WTC11 (cell line): ENCODE measurements at places on chromosomes 1 and 21. TPM values are rescaled to one million over a fixed set of nuclear protein-coding genes. Genes with fewer than 3 reads are reported as not detected.

The PDZK1 gene
- 0.57 to 0.77 TPM (median 0.57 TPM) in 3 replicates for total RNA-seq

The S100A7 gene
- not detected in 3 replicates for total RNA-seq

The ANKRD35 gene
- 2.7 to 3.2 TPM (median 2.9 TPM) in 3 replicates for total RNA-seq

The NUP210L gene
- total RNA-seq: 0.02 to 0.09 TPM in 2 of 3 replicates, not detected in the other

The CYP4A11 gene
- total RNA-seq: 0.11 to 0.53 TPM (median 0.23 TPM) in 3 replicates

The APCS gene
- 0.44 to 0.66 TPM (median 0.64 TPM) in 3 replicates for total RNA-seq

GRCh38 chr21:42512346-42513034 is 1.2 kb upstream of the SLC37A1 start:
- peaks cover 19% of the 10 kb centered on the region for H3K27me3 ChIP-seq
- H3K4me1 ChIP-seq: peaks cover 37% of the 10 kb centered on the region
- DNase-seq: no peak
- H3K27ac ChIP-seq: peak overlapping the region; percentile 62
- H3K4me3 ChIP-seq: peak overlapping the region; percentile 71; the same call in 1 of the 2 replicates

DNA sequence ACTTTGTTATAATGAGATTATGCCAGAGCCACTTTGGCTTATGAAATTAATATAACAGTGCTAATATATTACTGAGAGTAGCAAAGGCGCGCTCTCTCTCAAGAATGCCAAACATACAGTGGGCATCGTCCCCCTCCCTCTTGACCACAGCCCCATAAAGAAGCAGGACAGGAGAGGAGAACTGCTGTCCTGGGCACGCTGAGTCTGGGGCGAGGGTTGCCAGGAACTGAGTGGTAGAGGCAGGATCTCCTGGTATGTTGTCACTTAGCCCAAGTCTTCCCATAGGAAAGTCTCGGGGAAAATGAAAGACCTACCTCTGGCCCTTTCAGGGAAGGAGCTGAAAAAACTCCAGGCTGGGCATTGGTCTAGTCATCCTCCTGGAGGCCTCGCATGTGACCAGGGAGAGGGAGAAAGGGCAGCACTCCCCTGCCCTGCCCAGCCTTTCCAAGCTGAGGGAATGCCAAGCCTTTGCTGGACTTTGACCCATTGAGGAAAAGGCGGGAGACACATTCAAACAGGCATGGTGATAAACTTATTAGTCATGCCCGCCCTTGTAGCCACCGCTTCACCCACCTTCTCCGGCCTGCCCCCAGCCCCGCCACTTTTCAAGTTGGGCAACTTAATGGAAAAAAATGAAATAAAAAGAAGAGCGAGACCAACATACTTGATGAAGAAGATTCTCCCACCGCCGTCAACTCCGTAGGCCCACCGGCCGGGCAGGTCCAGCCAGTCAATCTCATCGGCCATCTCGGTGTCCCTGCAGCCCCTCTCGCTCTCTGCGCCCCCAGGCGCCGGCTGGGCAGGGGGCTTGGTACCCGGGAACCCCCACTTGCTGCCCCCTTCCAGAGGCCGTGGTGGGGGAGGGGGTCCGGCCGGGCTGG is 17.4 kb upstream of the PLEKHA6 start:
- H3K27me3 ChIP-seq: peaks cover 36% of the 10 kb centered on the region
- H3K27ac ChIP-seq: no peak overlapping the region
- peaks cover 9% of the 10 kb centered on the region for H3K4me1 ChIP-seq

- H3K27me3 ChIP-seq: no peaks in the 10 kb centered on the region
- DNase-seq: no peak
- H3K4me3 ChIP-seq: no peak overlapping the region
Observed at GRCh38 chr1:226967665-226968064, 27.6 kb downstream of the COQ8A start.

- no peak overlapping the region for H3K4me3 ChIP-seq
- no peak for DNase-seq
- H3K36me3 ChIP-seq: no peaks in the 10 kb centered on the region
- peaks cover 5% of the 10 kb centered on the region; the same call in 1 of the 2 replicates for H3K27me3 ChIP-seq
- H3K27ac ChIP-seq: no peak overlapping the region
Observed at GRCh38 chr1:206829282-206829681, 36.1 kb upstream of the IL20 start.

- peaks cover 15% of the 10 kb centered on the region for H3K4me1 ChIP-seq
- H3K27me3 ChIP-seq: no peaks in the 10 kb centered on the region
- H3K4me3 ChIP-seq: no peak overlapping the region
- DNase-seq: no peak
- H3K36me3 ChIP-seq: peaks cover 83% of the 10 kb centered on the region
- H3K27ac ChIP-seq: 0 out of 2 replicates have a peak overlapping the region, but pooled peaks have one; percentile 61
Observed at GRCh38 chr1:117096951-117097408, 24.6 kb downstream of the TRIM45 start.

DNA sequence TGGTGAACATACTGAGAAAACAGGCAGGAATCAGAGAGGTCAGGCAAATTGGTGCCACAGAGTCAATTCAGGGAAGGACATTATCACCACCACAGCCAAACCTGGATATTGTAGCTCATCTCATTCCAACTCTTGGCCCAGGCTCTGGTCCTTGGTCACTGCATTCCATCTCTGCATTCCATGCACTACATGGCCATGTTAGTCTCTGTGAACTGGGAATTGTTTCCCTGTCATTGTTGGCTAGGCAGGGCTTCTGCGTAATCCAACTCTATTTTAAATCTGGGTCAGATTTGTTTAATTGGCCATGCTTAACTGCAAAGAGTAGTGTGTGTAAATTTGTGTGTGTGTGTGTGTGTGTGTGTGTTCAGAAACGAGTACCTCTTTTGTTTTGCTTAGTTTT is 837.6 kb upstream of the ADAMTS5 start:
- no peaks in the 10 kb centered on the region for H3K27me3 ChIP-seq
- H3K27ac ChIP-seq: no peak overlapping the region; the same call in 1 of the 2 replicates
- H3K36me3 ChIP-seq: no peaks in the 10 kb centered on the region
- peaks cover 2% of the 10 kb centered on the region; the same call in 1 of the 2 replicates for H3K4me1 ChIP-seq
- H3K4me3 ChIP-seq: no peak overlapping the region

DNA sequence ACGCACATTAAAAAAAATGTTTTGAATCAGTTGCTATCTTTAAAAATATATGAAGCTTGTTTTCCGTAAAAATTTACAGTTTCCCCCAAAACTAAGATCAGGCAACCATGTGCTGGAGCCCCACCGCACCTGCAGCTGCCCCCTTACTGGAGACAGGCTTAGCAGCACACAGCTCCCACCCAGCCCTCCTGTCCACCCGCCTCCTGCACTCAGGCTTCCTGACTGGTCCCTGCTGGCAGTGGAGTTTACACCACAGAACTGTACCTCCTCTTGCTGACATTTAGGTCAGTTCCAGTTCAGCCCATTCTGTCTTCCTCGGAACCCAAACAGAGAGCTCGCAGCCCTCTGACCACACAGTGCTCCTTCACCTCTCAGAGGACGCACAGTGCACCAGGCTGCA is 2.1 kb downstream of the GPR161 start:
- peaks cover 31% of the 10 kb centered on the region for H3K4me1 ChIP-seq
- H3K36me3 ChIP-seq: peaks cover 2% of the 10 kb centered on the region; the same call in 1 of the 2 replicates
- H3K27me3 ChIP-seq: peaks cover 40% of the 10 kb centered on the region
- H3K27ac ChIP-seq: no peak overlapping the region
- H3K4me3 ChIP-seq: peak overlapping the region; percentile 84

DNA sequence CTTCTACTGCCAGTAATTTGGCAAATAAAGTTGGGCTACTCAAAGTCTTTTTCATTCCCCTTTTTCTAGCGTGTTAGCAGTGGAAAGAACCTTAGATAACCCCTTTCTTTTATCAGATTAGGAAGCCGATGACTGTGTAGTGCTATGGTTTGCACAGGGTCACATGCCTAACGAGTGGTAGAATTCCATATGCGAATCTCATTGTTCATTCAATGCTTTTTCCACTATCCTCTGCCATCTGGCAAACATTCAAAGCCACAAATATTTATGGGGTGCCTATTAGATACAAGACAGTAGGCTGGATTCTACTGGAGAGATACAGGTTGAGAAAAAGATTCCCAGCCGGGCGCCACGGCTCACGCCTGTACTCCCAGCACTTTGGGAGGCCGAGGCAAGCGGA is 14.9 kb upstream of the IER5 start:
- no peak for DNase-seq
- no peak overlapping the region for H3K27ac ChIP-seq

DNA sequence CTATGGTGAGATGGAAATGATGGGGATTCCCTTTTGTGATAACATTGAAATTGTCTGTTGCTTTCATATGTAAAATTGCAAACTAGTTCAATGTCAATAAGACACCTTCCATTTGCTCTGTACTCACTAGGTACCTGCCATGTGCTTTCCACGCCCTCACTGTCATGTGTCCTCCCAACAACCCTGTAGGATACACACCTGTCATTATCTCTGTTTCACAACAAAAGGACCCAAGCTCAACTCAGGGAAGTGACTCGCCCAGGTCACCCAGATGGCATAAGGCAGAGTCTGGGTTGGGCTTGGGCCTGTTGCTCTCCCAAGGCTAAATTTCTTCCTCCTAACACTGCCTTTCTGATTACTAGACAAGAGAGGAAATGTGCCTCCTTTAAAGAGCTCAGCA is 45.3 kb upstream of the MCOLN3 start:
- H3K36me3 ChIP-seq: no peaks in the 10 kb centered on the region
- no peak overlapping the region for H3K4me3 ChIP-seq
- no peak overlapping the region for H3K27ac ChIP-seq
- no peak for DNase-seq

- H3K27me3 ChIP-seq: no peaks in the 10 kb centered on the region
- DNase-seq: no peak
- H3K4me1 ChIP-seq: no peaks in the 10 kb centered on the region
- H3K36me3 ChIP-seq: 0 out of 2 replicates have a peak, but pooled peaks cover 5% of the 10 kb centered on the region
Observed at GRCh38 chr1:158371188-158371953, 17.7 kb downstream of the CD1E start.

GRCh38 chr1:21885236-21886037 is 51.7 kb downstream of the HSPG2 start:
- H3K36me3 ChIP-seq: peaks cover 25% of the 10 kb centered on the region
- H3K4me1 ChIP-seq: no peaks in the 10 kb centered on the region
- no peaks in the 10 kb centered on the region for H3K27me3 ChIP-seq
- no peak overlapping the region for H3K27ac ChIP-seq
- H3K4me3 ChIP-seq: no peak overlapping the region
- DNase-seq: no peak

DNA sequence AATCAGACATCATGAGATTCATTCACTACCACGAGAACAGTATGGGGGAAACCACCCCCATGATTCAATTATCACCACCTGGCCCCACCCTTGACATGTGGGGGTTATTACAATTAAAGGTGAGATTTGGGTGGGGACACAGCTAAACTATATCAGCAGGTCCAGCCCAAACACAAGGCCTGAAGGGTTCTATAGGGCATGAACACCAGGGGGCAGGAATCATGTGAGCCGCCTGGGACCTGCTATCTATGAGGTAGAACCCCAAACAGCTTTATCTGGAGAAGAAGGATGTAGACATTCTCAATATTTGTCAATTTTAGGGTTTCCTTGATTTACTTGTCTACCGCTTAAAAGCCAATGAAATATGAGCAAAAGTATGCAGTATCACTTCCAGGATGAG is 294.9 kb upstream of the DEPDC1 start:
- no peaks in the 10 kb centered on the region for H3K36me3 ChIP-seq
- no peak overlapping the region for H3K27ac ChIP-seq
- peak; percentile 14 for DNase-seq
- no peak overlapping the region for H3K4me3 ChIP-seq
- H3K4me1 ChIP-seq: no peaks in the 10 kb centered on the region
- no peaks in the 10 kb centered on the region for H3K27me3 ChIP-seq

DNA sequence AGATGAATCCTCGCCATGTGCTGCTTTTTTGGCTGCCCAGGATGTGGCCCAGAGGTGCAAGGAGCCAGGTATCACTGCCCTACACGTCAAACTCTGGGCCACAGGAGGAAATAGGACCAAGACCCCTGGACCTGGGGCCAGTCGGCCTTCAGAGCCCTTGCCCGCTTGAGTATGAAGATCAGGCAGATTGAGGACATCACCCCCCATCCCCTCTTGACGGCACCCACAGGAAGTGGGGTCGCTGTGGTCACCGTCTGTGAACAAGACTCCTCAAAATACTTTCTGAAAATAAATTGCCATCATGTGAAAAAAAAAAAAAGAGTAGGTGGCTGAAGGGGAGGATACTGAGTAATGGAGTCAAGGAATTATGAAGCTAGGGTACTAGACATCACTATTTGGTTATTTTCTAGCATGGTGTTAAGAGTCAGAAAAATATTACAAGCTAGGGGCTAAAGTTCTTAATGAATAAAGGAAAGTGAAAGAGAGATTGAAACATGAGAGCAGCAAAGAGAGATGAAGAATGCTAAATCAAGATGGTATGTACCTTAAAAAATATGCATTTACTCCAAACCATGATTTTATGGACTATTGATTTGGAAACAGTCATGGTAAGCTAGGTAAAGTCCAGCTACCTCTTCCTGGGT is 84.9 kb downstream of the CLEC20A start:
- H3K36me3 ChIP-seq: peaks cover 8% of the 10 kb centered on the region
- peaks cover 17% of the 10 kb centered on the region for H3K4me1 ChIP-seq
- no peak overlapping the region for H3K4me3 ChIP-seq
- no peak overlapping the region for H3K27ac ChIP-seq
- no peak for DNase-seq
- no peaks in the 10 kb centered on the region for H3K27me3 ChIP-seq

DNA sequence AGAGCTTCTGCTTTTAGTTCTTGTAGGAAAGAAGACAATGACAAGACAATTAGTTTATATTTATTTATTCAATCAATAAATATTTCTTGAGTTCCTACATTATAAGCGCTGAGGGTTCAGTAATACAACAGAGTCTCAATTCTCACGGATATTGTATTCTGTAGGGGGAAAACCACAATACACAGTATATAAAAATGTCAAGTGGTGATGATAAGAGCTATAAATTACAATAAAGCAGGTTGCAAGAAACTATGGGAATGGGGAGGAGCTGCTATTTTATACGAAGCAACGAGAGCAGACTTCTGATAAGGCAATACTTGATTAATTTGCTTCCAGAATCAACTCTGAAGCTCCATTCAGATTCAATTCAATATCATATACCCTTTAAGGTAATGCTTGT is 10.6 kb upstream of the XCL1 start:
- H3K36me3 ChIP-seq: no peaks in the 10 kb centered on the region
- H3K4me3 ChIP-seq: no peak overlapping the region
- H3K4me1 ChIP-seq: peaks cover 32% of the 10 kb centered on the region
- H3K27ac ChIP-seq: no peak overlapping the region

GRCh38 chr1:48582408-48582807 is 110.4 kb upstream of the SPATA6 start:
- H3K27me3 ChIP-seq: peaks cover 2% of the 10 kb centered on the region; the same call in 1 of the 2 replicates
- H3K27ac ChIP-seq: no peak overlapping the region
- no peaks in the 10 kb centered on the region for H3K4me1 ChIP-seq
- no peaks in the 10 kb centered on the region for H3K36me3 ChIP-seq
- H3K4me3 ChIP-seq: no peak overlapping the region

DNA sequence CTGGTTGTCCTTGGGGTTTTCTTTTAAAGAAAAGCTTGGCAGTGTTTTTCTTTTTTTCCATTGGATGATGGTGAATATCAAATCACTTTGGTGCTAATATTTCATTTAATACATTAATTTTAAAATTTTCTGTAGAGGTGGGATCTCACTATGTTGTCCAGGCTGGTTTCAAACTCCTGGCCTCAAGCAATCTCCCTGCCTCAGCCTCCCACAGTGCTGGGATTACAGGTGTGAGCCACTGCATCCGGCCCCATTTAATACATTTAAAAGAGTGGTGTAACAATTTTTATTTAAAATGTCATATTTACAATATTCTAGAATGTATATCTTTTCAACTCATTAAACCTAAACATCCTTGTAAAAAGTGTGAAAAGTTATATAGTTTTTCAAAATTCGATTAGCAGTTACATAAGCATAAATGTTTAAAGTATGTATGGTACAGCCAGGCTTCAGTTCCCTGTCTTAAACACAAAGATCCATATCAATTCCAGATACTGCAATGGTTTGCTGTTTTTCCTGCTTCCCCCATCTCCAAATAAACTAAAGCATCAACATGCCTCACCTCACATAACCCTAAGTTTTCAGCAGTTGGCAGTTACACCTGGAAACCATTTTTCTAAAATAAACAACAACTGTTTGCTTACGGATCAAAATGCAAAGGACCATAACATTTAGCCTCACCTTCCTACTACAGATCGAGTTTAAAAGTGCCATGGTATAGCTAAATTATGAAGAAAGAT is 8.9 kb upstream of the LGALS8 start:
- H3K36me3 ChIP-seq: no peaks in the 10 kb centered on the region
- no peak for DNase-seq
- no peak overlapping the region for H3K4me3 ChIP-seq
- peaks cover 18% of the 10 kb centered on the region for H3K4me1 ChIP-seq
